Left renal pelvis (tissue), 4 donors: ENCODE measurements at places on chromosomes 1 and 21. TPM values are rescaled to one million over a fixed set of nuclear protein-coding genes. Genes with fewer than 3 reads are reported as not detected.

The OR2L2 gene
- polyA plus RNA-seq = 0.06 TPM

The PLEKHO1 gene
- polyA plus RNA-seq = 55.7 TPM

DNA sequence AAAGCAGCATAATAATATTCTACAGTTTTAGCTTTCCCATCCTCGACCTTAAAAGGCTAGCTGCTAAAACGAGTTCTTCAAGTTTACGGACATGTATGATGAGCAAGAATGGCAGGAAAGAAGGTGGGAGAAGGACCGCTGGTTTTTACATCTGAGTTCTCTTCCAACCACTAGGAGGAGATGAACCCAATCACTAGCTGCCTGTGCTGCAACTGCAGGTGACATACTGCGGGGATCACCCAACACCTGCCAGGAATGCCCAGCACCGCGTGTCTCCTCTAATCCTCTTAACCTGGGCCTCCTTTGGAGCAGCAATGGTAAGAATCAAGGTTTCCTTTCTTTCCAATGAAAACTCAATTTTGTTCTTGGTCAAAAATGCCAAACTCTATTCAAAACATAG lies 23.5 kb downstream of the TOR3A start:
- DNase-seq = no peak

The MRPL39 gene
- polyA plus RNA-seq = 39.0 TPM

DNA sequence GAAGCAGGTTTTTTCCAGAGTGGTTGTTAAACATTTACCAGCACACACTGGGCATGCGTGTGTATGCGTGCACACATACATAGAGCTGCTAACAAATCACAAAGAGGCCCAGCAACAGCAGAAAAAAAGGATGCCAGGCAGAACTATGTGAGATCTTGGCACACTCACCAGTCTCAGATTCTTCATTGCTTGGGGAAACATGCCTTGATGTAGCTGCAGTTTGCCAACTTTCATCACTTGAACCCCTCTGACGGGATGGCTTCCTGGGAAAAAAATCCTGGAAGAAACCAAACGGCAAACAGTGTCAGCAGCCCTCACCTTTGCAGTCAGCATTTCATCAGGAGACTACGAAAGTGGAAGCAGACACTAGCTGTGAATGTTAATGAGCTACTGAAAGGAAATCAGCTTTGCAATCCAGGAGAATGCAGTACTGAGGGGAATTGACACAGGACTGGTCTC lies 609.1 kb downstream of the KIF26B start:
- DNase-seq = no peak

- DNase-seq = no peak
Observed at GRCh38 chr1:82867781-82868180, 1067.0 kb downstream of the ADGRL2 start.

The CELA3A gene
- polyA plus RNA-seq = not detected
